ENCODE measurements at places on chromosomes 5 and 9.

GRCh38 chr9:134564431-134565170 lies 77.0 kb upstream of the COL5A1 start:
- peak; percentile 97 for DNase-seq

DNA sequence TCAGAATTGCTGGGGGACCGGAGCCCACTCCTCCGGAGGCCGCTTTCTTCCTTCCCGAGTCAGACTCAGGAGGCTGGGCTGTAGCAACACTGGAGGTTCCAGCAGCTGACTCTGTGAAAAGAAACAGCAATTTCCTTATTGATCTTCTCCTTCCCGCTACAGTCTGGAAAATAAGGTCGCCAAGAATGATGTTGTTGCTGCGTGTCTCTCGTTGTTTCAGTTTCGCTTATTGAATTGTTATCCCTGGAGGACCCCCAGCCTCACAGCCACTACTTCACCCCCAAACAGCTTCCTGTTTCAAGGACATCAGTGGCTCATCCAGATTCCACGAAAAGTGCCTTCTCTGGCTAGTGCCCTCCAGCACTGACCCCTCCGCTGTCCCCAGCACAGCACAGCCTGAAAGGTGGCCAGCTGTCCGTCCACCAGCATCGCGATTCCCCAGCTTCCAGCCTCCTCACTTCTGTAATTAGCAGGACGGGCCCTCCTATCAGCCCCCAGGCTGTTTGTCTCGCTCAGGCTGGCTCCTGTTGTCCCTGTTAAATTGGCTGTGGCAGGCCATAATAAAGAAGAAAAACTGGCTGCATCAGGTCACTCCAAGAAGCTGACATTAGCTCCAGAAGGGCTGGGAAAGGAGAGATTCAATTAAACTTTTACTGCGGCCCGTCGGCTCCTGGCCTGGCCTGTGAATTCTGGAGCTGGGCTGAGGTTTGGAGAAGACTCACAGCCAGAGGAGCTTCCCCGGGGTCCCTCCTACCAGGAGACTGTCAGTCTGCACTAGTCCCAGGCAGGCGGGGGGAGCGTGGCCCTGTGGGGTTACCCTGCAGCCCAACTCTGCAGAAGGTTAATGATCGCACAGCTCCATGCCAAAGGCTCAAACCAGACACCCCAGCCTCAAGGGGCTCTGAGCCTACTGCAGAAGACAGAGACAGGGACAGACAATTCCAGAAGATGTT lies 40.5 kb downstream of the OLFM1 start:
- DNase-seq: no peak

GRCh38 chr9:128159522-128159783 lies 612 bp upstream of the BBLN start:
- DNase-seq: no peak

DNA sequence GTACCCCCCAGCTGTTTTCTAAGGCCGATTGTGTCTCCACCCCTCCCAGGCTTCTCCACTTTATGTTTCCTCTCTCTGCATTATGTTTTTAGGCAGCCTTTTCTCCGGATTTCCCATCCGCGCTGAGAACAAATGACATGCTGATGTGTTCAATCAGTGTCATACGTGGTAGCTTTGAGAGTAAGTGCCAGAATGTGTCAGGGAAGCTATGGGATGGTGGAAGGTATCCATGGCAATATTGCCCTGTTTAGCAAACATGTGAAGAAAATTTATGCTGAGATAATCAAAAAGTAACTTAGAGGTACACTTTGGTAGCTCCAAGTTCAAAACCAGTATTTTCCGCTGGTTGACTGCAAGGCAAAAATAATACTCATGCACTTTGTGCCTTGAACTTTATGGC lies 36.6 kb upstream of the LECT2 start:
- DNase-seq: peak; percentile 35

GRCh38 chr5:64827703-64828102 lies 59.0 kb downstream of the CWC27 start:
- DNase-seq: no peak

- no peak for DNase-seq
Observed at GRCh38 chr9:108707120-108707519, 148.7 kb downstream of the ACTL7B start.

GRCh38 chr5:148808864-148809642 lies 17.4 kb upstream of the ADRB2 start:
- no peak for DNase-seq

DNA sequence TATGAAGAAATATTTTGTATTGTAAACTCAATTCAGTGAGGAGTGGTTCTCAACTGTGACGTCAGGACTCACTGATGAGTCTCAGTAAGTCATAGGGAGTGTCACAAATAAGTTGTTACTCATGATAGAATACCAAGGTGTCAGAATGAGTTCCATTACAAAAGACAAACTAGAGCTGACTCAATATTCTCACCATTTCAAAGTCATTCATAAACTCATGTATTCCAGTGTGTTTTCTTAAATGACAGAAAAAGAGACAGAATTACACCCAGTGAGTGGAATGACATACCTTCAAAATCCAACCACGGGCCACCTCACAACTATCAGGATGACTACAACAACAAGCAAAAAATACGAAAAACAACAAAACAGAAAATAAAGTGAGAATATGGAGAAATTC lies 321.5 kb downstream of the ENC1 start:
- DNase-seq: peak; percentile 40

DNA sequence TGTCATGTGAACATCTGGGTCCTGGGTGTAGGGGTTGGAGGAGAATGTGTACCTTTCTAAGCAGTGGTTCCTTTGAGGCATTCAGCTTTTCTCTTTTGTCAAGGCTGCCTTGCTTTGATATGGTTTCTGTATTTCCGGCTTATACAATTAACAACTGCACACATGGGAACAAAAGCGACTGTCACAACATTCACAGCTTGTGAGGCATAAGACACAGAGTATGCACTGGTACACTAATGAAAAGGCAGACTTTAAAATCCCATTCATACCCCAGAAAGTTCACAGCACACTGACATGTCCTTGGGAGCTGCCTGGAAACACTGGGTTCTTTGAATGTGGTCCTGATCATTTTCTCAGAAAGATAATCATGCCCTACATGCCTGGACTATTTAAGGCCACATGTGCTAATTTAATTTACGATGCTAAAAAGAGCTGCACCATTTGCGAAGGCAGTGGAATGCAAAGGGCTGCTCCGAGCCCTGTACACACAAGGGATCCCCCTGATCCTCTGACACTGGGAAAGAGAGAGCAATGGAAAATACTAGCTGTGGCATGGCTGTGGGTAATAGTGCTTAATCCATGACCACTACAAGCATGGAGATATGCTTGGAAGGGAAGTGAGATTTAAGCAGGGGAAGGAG lies 131.8 kb downstream of the EFNA5 start:
- DNase-seq: no peak

DNA sequence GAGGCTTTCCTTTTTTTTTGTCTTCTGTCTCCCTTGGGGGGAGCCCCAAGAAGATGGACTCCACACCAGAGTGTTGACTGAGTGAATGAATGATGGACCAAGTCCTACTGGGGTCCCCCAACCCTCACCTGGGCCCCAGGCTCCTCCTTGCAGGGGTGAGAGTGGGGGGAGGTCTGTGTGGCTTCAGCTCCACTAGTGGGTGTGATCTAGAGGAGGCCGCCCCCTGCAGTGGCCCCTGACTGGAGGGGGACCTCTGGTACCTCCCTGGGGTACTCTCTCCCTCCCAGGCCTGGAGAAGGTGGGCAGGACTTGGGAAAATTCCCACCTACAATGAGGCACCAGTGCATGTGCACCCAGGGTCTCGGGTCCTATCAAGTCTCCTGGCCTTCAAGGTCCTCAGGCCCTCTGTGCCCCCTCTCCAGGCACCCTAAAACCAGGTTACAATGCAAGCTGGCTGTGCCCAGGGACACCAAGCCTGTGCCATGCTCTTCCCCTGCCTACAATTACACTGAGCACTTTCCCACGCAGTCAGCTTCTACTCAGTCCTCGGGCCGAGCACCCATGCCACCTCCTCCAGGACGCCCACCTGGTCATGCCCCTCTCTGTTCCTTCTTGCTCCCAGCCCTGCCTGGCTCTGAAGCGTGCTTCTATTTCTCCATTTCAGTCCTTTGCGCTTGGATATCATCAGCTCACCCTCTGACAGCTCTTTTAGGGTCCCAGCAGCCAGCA lies 117.2 kb upstream of the PHYKPL start:
- DNase-seq: no peak

DNA sequence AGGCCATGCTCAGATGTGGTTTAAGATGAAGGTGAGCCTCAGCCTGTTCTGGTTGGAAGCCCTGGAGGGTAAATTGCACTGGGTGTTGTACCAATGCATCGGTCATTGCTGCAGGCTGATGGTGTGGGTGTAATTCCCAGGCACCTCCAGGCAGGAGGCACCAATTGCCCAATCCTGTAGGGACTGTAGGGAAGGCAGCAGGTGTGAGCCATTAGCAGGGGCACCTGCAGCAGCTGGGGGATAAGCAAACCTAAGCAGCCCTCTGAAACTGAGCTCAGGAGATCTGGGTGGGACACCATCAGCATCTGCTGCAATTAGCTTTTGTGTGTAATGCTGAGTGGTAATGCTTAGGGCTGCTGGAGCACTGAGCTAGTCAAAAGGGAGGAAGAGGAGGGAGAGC lies 190.1 kb upstream of the TBC1D2 start:
- no peak for DNase-seq

DNA sequence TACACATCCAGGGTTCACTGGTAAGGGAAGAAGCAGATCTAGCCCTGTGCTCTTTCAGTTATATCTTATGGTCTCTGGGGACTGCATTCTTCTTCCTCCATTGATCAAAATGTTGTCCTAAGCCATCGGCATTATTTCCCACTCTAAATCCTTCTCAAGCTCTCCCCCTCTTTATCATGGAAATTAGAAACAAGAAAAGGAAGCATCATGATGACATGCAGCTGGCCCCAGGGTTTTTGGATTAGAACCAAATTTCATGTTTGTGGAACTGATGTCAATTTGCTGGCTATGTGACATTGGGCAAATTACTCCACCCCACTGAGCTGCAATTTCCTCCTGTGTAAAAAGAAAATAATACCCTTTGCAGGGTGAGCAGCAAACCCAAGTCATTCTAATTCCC lies 39.5 kb downstream of the MFAP3 start:
- DNase-seq: no peak

DNA sequence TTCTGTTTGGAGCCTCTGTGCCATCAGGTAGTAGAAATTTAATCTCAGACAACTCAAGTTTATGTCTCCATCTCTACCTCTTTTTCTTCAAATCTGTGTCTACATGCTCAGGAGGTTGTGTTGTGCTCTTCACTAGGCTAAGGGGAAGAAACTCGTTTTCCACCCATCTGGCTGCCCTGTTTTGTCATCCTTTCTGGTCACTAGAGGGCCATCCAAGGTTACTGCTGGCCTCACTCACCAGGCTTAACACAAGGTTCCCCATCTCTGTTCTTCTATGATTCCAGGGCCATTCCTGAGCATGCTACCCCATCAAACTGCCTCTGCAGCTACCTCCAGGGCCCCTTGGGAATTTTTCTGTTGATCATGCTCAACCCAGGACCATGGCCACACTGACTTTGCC lies 213.3 kb upstream of the FBXL7 start:
- no peak for DNase-seq

- peak; percentile 62 for DNase-seq
Observed at GRCh38 chr5:72956324-72957140, 691 bp downstream of the FCHO2 start.

DNA sequence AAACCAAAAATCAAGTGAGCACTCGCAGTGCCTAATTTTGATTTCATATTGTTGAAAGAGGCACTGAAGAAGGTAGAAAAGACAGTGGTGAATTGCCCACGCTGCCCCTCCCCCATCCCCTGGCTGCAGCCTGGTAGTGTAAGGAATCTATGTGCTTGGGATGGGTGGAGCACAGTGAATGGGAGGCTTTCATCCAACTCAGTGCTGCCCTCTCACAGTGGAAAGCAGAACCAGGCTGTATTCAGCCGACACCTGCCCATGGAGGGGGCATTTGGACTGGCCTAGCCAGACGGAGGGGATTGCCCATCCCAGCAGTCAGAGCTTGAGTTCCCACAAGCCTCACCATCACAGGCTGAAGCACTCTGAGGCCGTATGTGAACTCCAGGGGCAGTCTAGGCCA lies 800.4 kb upstream of the DMAC1 start:
- DNase-seq: no peak

- DNase-seq: peak; percentile 11
Observed at GRCh38 chr5:154541553-154541952, 63.5 kb upstream of the HAND1 start.

DNA sequence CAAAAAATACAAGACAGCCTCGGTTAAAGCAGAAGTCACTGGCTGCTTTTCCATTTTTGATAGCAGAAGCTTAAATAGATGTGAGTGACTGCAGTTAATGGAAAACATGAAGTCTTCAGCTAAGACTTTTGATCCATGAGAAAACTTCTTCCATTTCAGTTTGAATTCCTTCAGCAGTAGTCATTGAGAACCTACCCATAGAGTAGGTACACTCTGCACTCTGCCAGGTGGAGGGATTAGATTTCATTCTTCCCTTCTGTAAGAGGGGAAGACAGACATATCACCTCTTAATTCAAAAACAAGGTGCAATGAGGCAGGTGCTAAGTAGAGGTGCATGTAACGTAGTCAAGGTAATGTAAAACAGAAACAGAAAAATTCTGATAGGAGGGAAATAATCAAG lies 26.7 kb upstream of the XPA start:
- no peak for DNase-seq

GRCh38 chr5:149809931-149810691 lies 80.0 kb downstream of the PPARGC1B start:
- DNase-seq: no peak

DNA sequence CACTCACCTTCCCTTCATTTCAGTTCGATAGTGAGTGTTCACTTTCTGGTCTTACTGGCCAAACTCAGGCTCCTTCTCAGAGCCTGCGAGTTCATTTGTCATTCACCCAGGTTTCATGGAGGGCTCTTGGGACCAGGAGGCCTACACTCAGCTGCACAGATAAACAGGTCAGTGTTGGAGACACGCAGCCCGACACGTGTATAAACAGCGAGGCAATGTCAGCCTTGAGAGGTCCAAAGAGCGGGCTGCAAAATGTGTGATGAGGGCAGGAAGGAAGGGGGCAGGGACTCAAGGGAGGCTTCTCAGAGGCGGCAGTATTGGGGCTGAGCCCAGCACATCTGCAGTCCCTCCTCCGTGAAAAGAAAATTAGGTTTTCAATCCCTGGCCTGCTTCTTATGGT lies 82.6 kb upstream of the ZNF618 start:
- no peak for DNase-seq

- peak; percentile 65 for DNase-seq
Observed at GRCh38 chr5:157286761-157287211, 20.9 kb downstream of the CYFIP2 start.

DNA sequence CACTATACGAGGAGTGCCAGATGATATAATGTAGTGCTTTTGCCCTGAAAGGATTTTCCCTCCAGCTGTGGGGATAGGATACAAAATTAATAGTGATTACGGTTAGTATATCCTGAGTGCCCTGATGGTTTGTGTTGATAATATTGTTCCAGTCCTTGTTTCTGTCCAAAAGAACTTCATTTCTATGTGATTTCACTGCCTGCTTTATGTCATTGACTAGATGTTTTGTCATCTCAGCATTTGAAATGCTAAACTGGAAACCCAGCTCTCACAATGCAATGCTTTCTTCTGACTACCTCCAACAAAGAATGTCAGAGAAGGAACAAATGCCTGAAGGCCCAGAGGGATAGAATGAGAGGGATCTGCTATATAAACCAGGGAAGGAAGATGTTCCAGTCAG lies 177.8 kb downstream of the NIPBL start:
- no peak for DNase-seq

Measured in fibroblast of skin of right biceps (primary cell).